ENCODE measurements at places on chromosomes 11 and 22.

- DNase-seq: no peak
Observed at GRCh38 chr11:117910941-117911655, 18.1 kb downstream of the TMPRSS13 start.

DNA sequence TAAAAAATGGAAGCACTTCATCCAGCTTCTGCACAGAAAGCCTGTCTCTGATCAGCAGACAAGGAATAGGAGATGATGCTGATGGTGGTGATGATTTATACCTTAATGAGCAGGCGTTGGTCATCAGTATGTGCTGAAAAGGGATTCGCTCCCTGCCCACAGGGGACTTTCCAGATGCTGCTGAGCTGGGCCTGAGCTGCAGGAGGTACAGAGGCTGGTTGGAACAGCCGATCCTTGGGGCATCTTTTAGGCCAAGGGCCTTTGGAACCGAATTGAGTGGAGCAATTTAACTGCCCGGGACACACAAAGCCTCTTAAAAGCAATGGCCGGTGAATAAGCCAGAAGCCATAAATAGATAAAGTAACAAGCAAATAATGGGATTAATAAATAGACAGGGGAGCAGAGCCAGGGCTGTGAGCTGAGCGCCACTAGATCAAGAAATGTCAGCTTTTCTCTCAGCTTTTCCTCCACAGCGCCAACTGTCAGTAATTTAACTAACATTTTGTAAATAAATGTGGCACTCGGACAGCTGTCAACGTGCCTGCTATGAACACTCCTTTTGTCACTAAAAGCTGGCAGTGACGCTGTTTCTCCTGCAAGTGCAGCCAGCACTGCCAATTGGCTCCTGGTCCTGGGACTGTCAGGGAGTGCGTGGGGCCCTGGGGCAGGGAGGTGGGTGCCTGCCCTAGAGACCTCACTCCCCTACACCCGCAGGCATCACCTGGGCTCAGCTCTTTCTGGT is 562.3 kb downstream of the NTM start:
- no peak for DNase-seq

DNA sequence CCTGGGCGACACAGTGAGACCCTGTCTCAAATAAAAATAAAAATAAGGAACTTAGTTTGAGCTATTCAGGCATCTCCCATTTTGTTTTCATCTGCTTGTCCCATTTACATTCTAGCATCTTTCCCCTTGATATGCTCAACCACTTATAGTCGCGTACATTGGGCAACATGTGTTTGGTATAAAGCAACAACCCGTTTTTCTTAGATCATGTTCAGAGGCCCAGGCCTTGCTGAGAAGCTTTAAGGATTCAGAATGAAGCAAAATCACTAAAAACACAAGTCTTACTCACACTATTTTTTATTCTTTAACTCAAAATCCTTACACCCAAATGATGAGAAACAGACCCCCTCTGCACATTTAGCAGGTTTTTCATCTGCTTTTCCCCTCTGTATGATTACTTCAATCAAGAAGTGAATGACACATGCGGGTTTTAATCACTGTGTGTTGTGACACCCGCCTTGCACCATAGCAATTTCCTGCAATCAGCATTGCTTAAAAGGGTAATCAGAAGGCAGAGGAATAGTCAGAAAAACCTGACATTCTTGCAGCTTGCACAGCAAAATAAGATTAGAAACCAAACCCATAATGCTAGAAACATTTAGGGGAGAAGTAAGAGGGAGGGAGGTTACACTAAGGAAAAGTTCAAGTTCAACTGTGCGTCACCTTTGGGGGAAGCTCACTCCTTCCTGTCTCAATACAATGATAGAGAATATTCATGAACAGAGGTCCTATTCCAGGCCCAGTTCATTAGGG is 25.9 kb downstream of the ALG9 start:
- DNase-seq: peak; percentile 89

DNA sequence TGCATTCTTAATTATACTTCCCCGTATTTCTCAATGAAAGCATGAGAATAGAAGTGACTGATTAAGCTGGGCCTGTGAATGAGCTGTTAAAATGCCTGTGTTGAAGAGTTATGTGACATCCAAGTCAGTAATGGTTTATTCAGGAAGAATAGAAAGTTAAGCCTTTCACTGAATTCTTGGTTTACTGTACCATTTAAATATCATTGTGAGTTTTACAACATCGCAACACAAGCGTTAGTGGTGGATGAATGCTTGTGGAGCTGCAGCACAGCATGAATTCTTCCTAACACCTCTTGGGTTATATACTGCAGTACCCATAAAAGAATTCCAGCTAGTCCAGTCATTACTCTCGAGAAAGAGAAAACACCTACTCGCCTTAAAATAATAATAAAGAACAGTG is 257.8 kb downstream of the JRKL start:
- DNase-seq: no peak

- DNase-seq: no peak
Observed at GRCh38 chr22:38830026-38830844, 13.6 kb downstream of the NPTXR start.

DNA sequence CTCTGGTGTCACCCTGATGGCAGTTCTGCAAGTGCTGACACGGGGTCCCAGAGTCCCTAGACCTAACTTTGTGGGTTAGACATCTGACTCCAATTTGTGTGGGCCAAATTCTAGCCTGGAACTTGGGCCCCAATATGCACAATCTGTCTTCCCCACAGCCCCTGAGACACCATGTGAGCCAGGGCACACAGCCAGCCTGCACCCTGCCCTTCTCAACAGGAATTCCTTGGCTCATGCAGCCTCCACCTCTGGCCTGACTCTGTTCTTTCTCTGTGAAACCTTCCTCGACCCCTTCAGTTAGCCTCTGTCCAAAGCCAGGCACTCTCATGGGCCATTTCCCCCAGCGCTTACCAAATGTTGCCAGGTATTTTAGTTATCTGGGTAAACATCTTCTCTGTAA is 59.1 kb upstream of the POU2AF1 start:
- no peak for DNase-seq

- DNase-seq: peak; percentile 46
Observed at GRCh38 chr11:8331767-8332166, 68.1 kb upstream of the LMO1 start.

DNA sequence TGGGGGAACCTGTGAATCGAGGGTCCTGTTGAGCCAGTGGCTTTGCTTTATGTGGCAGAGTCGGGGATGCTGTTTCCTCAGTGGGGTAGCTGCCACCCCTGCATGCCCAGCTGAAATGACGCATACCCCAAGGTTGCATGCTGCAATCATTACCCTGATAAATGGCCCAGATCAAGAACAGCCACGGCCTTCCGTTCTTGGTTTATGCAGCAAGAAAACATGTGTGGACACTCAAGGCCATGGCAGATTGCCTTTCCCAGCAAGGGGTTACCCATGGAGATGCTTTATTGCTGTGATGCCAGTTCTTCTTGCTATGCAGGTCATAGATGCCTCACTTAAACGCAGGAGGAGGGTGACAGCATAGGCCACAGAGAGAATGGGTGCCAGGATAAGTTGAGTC is 14.3 kb upstream of the SREBF2 start:
- DNase-seq: no peak

GRCh38 chr11:31720671-31721365 is 90.3 kb downstream of the PAX6 start:
- no peak for DNase-seq

- peak; percentile 25 for DNase-seq
Observed at GRCh38 chr11:72112978-72113808, 698 bp upstream of the ANAPC15 start.

GRCh38 chr11:134270250-134270714 is 5.9 kb upstream of the GLB1L3 start:
- DNase-seq: peak; percentile 27

- no peak for DNase-seq
Observed at GRCh38 chr11:68667511-68668500, 16.5 kb upstream of the GAL start.

- DNase-seq: no peak
Observed at GRCh38 chr11:7606496-7606895, 66.8 kb downstream of the CYB5R2 start.

DNA sequence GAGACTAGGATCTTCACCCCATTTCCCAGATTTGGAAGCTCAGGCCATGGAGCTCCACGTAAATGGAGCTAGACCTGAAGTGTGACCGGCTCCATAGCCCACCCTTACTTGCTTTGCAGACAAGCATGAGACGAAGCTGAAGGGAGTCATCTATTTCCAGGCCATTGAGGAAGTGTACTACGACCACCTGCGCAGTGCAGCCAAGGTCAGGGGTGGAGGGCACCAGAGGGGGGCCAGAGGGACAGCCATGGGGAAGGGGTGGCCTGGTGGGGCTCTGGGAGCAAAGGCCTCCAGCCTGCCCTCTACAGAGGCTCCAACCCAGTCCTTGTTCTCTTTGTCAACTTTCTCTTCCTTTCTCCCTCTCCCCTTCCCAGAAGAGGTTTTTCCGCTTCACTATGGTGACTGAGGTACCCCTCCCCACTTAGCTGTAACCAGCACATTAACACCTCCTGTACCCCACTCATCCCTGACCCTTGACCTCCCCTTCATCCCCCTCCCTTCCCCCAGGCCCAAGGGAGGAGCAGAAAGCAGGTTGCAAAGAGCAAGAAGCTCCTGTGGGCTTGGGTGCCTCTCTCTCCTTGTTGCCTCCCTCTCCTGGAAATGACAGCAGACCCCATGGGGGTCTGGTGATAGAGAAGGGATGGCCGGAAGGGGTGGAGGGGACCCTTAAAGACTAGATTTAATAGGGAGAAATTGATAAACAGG is 23.8 kb downstream of the TREH start:
- DNase-seq: no peak

- DNase-seq: no peak
Observed at GRCh38 chr11:22273781-22274180, 64.4 kb upstream of the SLC17A6 start.

GRCh38 chr11:110187731-110188130 is 94.5 kb downstream of the ZC3H12C start:
- no peak for DNase-seq

- no peak for DNase-seq
Observed at GRCh38 chr22:47417699-47418098, 655.2 kb downstream of the TBC1D22A start.

DNA sequence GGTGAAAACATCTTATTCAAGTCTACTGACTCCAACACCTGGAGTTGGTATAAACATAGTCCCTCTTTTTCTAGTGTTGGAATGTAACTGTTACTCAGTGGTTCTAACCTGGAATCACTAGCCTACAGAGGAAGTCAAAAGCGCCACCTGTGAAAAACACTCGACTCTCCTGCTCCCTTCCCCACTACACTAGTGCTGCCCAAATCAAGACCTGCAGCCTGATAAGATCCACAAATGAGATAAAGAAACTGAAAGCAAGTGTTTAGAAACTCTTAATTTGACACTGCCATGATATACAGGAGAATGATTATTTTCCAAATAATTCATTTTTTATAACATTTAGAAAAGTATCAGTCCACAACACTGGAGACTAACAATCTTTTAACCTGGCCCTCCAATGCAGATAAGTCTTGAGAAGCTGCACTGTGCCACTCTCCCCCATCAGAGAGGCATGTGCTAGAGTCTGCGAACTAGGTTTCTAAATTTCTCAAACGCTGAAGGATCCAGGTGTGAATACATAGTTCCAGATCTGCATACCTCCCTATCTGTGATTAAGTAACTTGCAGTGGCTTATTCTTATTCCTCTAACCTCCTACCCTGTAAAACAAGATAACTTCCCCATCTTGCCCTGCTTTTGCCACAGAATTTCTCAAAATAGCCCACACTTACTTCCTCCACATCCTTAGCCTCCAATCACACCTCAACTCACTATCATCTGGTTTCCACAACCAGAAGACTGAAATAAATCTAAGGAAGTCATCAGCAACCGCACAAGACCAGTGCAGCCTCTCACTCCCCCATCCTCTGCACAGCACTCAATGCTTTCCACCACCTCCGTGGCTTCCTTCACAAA is 88.1 kb downstream of the RRAS2 start:
- DNase-seq: peak; percentile 85

- peak; percentile 66 for DNase-seq
Observed at GRCh38 chr22:41822317-41823057, 10.4 kb upstream of the SREBF2 start.

DNA sequence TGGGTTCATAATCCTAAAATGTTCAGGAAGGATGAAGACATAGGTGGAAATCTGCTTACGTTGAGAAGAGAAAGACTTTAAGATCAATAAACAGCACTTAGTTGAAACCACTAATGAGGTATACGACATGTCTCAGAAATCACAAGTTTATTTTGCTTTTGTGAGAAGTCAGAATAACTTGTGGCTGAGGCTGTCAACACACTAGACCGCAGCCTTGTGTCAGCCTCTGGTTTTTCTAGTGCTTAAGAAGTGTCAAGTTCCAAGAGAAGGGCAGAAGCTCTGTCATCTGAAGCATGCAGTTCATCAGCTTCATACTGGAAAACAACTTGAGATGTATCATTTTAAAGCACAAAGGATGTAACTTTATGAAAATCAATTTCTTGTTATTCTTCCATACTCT is 420.9 kb downstream of the METTL15 start:
- no peak for DNase-seq

- no peak for DNase-seq
Observed at GRCh38 chr11:255176-255575, 18.4 kb downstream of the PSMD13 start.

GRCh38 chr11:117685566-117685965 is 111.5 kb downstream of the DSCAML1 start:
- DNase-seq: no peak

DNA sequence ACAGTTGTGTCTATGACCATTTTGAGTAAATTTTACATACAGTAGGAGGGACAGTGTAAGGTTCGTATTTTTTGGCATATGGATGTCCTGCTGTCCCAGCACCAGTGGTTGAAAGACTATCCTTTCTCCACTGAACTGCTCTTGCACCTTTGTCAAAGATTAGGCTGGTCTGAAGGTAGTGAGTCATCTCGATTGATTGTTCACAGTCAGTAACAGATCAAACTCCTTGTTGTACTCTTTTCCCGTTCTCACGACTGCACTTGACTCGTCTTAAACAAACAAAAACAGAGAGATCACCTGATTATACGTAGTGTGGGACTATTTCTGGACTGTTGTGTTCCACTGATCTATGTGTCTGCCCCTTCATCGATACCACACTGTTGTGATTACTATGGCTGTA is 77.1 kb downstream of the DGCR2 start:
- no peak for DNase-seq

GRCh38 chr11:68581439-68581838 is 102.9 kb upstream of the GAL start:
- no peak for DNase-seq

- no peak for DNase-seq
Observed at GRCh38 chr11:12415342-12415966, 38.1 kb downstream of the PARVA start.

- DNase-seq: no peak
Observed at GRCh38 chr11:95339086-95339901, 108.3 kb upstream of the SESN3 start.

- no peak for DNase-seq
Observed at GRCh38 chr11:86515297-86516094, 140.8 kb downstream of the CCDC81 start.
